Activated CD8-positive, alpha-beta T cell treated with anti-CD3 and anti-CD28 coated beads, Interleukin-2, amount 10 ng/mL, durations not matched to agents 7 days and 5 days (primary cell): ENCODE measurements at places on chromosomes 7 and 10. TPM values are rescaled to one million over a fixed set of nuclear protein-coding genes. Genes with fewer than 3 reads are reported as not detected.

SEC61A2 gene
- 9.1 TPM for total RNA-seq

GRCh38 chr10:79399223-79399831 lies 46.1 kb downstream of the ZCCHC24 start:
- H3K4me1 ChIP-seq: peaks cover 5% of the 10 kb centered on the region
- no peak overlapping the region for H3K27ac ChIP-seq
- no peak for DNase-seq
- H3K4me3 ChIP-seq: no peak overlapping the region
- no peaks in the 10 kb centered on the region for H3K36me3 ChIP-seq
- H3K27me3 ChIP-seq: no peaks in the 10 kb centered on the region

CAMK2G gene
- 48.4 TPM for total RNA-seq

DNA sequence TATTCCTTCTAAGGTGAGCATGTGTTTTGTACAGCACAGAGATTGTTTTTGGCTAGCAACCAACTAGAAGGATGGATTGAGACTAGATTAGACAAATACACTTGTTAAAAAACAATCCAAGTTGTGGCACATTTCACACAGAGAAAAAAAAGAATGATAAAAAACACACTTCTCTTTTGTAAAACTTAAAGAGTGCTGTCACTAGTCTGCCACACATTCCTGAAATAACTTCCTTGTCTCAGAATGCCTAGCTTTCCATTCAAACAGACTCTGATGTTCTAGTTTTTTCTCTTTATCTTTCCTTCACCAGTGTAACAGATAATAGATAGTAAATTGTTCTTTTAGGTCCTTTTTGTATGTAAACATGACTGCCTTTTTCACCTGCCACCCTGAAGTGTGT lies 11.4 kb downstream of the DLD start:
- H3K36me3 ChIP-seq: peaks cover 38% of the 10 kb centered on the region
- peaks cover 2% of the 10 kb centered on the region for H3K4me1 ChIP-seq
- no peak overlapping the region for H3K27ac ChIP-seq

NUTM2E gene
- 0.13 TPM for total RNA-seq

GRCh38 chr7:139078399-139078798 lies 31.1 kb downstream of the ZC3HAV1 start:
- H3K36me3 ChIP-seq: peaks cover 93% of the 10 kb centered on the region
- DNase-seq: no peak
- peak overlapping the region; percentile 67 for H3K27ac ChIP-seq
- H3K4me1 ChIP-seq: peaks cover 88% of the 10 kb centered on the region

GRCh38 chr7:152464312-152465118 lies 28.7 kb upstream of the KMT2C start:
- H3K4me1 ChIP-seq: peaks cover 15% of the 10 kb centered on the region
- H3K4me3 ChIP-seq: peak overlapping the region; percentile 87
- peak overlapping the region; percentile 91 for H3K27ac ChIP-seq
- no peaks in the 10 kb centered on the region for H3K27me3 ChIP-seq
- peaks cover 2% of the 10 kb centered on the region for H3K36me3 ChIP-seq

GNAI1 gene
- total RNA-seq: not detected

CPEB3 gene
- 2.3 TPM for total RNA-seq

- H3K27ac ChIP-seq: no peak overlapping the region
- peaks cover 11% of the 10 kb centered on the region for H3K36me3 ChIP-seq
- no peak overlapping the region for H3K4me3 ChIP-seq
- H3K27me3 ChIP-seq: peaks cover 8% of the 10 kb centered on the region
- no peak for DNase-seq
- peaks cover 36% of the 10 kb centered on the region for H3K4me1 ChIP-seq
Measured at GRCh38 chr7:70645876-70646351, 486.0 kb upstream of the GALNT17 start.

CALN1 gene
- not detected for total RNA-seq

GRCh38 chr7:141698247-141699015 lies 3.5 kb downstream of the DENND11 start:
- H3K4me1 ChIP-seq: peaks cover 37% of the 10 kb centered on the region
- H3K27me3 ChIP-seq: peaks cover 6% of the 10 kb centered on the region
- H3K27ac ChIP-seq: peak overlapping the region; percentile 62
- no peak for DNase-seq

OR2A7 gene
- 1.6 TPM for total RNA-seq

- H3K36me3 ChIP-seq: no peaks in the 10 kb centered on the region
- no peak overlapping the region for H3K27ac ChIP-seq
- peaks cover 4% of the 10 kb centered on the region for H3K27me3 ChIP-seq
- H3K4me1 ChIP-seq: no peaks in the 10 kb centered on the region
- no peak for DNase-seq
- H3K4me3 ChIP-seq: no peak overlapping the region
Measured at GRCh38 chr10:45197816-45198485, 117.5 kb downstream of the OR13A1 start.

DLX6 gene
- not detected for total RNA-seq

MUC3A gene
- total RNA-seq: not detected

GRCh38 chr7:90582164-90582563 lies 14.0 kb upstream of the CDK14 start:
- no peaks in the 10 kb centered on the region for H3K27me3 ChIP-seq
- no peak for DNase-seq
- no peaks in the 10 kb centered on the region for H3K4me1 ChIP-seq
- H3K27ac ChIP-seq: no peak overlapping the region
- H3K36me3 ChIP-seq: no peaks in the 10 kb centered on the region

FBXW4 gene
- 36.7 TPM for total RNA-seq

- DNase-seq: no peak
- H3K27ac ChIP-seq: peak overlapping the region; percentile 94
- no peaks in the 10 kb centered on the region for H3K27me3 ChIP-seq
- H3K4me3 ChIP-seq: peak overlapping the region; percentile 89
- H3K36me3 ChIP-seq: peaks cover 28% of the 10 kb centered on the region
- peaks cover 21% of the 10 kb centered on the region for H3K4me1 ChIP-seq
Measured at GRCh38 chr7:100865938-100866728, 1.1 kb upstream of the TRIP6 start.

GRCh38 chr7:47492716-47493325 lies 89.1 kb downstream of the TNS3 start:
- no peak overlapping the region for H3K4me3 ChIP-seq
- peaks cover 2% of the 10 kb centered on the region for H3K27me3 ChIP-seq
- DNase-seq: no peak
- H3K27ac ChIP-seq: no peak overlapping the region
- no peaks in the 10 kb centered on the region for H3K4me1 ChIP-seq

PAOX gene
- total RNA-seq: 6.5 TPM

DNA sequence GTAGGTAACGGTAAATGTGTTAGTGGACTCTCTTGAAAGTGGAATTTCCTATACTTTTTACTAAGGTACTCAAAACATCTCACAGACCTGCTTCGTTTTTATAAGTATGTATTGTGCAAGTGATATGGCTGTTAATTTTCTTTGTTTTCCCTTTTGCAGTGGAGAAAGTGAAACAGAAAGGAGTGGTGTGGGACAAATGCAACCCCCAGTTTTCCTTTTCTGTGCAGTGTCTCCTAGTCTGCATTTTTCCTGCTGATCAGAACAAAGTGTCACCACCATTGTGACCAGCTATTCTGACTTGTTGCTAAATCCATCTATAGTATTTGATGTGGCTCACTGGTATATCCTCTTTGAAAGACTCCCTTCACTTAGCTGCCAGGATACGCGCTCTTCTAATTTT lies 410.0 kb downstream of the EXOC4 start:
- no peak for DNase-seq
- H3K36me3 ChIP-seq: peaks cover 3% of the 10 kb centered on the region
- H3K4me3 ChIP-seq: no peak overlapping the region
- no peaks in the 10 kb centered on the region for H3K27me3 ChIP-seq
- no peak overlapping the region for H3K27ac ChIP-seq

- no peak overlapping the region for H3K4me3 ChIP-seq
- H3K27ac ChIP-seq: no peak overlapping the region
- DNase-seq: no peak
- peaks cover 42% of the 10 kb centered on the region for H3K27me3 ChIP-seq
- peaks cover 14% of the 10 kb centered on the region for H3K4me1 ChIP-seq
- peaks cover 4% of the 10 kb centered on the region for H3K36me3 ChIP-seq
Measured at GRCh38 chr10:116269619-116270018, 3.4 kb downstream of the GFRA1 start.

LAMTOR4 gene
- 143 TPM for total RNA-seq

SERPINE1 gene
- total RNA-seq: 0.47 TPM

- no peak for DNase-seq
- H3K4me1 ChIP-seq: peaks cover 10% of the 10 kb centered on the region
- no peaks in the 10 kb centered on the region for H3K36me3 ChIP-seq
- H3K27me3 ChIP-seq: peaks cover 20% of the 10 kb centered on the region
Measured at GRCh38 chr7:149317986-149318672, 56.1 kb downstream of the ZNF783 start.

DNA sequence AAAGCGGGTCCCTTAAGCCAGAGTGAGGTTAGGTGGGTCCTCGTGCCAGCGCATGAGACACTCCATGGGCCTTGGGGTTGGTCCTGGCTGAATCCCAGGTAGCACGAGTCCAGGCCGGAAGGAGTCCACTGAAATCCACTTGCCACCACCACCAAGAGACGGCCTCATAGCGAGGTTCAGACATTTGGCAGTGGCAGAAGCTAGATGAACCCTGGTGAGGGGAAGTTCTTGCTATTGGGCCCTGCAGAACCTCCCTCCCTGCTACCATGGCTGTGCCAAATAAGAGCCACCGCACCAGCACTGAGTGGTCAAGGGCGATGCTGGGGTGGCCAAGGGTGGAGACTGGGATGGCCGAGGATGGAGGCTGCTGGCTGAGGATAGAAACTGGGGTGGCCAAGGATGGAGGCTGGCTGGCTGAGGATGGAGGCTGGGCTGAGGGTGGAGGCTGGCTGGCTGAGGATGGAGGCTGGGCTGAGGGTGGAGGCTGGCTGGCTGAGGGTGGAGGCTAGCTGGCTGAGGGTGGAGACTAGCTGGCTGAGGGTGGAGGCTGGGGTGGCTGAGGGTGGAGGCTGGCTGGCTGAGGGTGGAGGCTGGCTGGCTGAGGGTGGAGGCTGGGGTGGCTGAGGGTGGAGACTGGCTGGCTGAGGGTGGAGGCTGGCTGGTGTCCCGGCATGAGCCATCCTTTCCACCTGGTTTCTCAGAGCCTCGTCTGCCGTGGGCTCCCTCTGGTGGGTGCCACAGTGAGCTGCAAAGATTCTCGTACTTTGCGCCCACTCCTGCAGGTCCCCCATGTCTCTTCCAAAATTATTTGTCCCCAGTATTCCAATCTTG lies 88.2 kb downstream of the ELFN1 start:
- H3K4me1 ChIP-seq: peaks cover 9% of the 10 kb centered on the region
- peak; percentile 42 for DNase-seq
- no peak overlapping the region for H3K27ac ChIP-seq
- H3K4me3 ChIP-seq: no peak overlapping the region

GRCh38 chr7:148772297-148773089 lies 73.8 kb downstream of the CUL1 start:
- H3K27ac ChIP-seq: peak overlapping the region; percentile 86
- DNase-seq: no peak
- peaks cover 27% of the 10 kb centered on the region for H3K4me1 ChIP-seq
- H3K4me3 ChIP-seq: peak overlapping the region; percentile 8
- peaks cover 47% of the 10 kb centered on the region for H3K36me3 ChIP-seq
- no peaks in the 10 kb centered on the region for H3K27me3 ChIP-seq

DNA sequence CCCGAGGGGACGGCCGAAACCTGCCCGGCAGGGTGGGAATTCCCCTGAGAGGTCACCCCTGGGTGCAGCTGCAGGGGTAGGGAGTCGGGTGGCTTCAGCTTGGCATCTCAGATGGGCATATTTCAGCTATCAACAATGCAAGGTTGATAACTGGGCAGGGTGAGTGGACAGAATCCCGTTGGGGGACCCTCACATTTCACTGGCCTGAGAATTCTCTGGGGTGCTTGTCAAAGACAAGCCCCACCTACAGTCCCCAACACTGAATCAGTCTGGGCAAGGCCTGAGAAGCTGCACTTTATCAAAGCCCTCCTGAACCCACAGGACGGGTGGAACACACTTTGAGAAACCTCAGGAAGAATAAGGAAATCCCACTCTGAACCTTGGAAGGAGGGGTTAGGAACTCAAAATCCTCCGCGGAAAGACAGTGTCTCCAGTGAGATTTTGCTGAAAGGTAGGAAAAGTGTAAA lies 3.1 kb downstream of the RGS10 start:
- peaks cover 68% of the 10 kb centered on the region for H3K4me1 ChIP-seq
- H3K27ac ChIP-seq: peak overlapping the region; percentile 94
- H3K36me3 ChIP-seq: peaks cover 47% of the 10 kb centered on the region
- no peaks in the 10 kb centered on the region for H3K27me3 ChIP-seq
- peak overlapping the region; percentile 89 for H3K4me3 ChIP-seq

GRCh38 chr10:95445223-95445836 lies 115.8 kb downstream of the SORBS1 start:
- peaks cover 13% of the 10 kb centered on the region for H3K4me1 ChIP-seq
- no peak overlapping the region for H3K27ac ChIP-seq
- H3K4me3 ChIP-seq: no peak overlapping the region

- DNase-seq: no peak
- no peak overlapping the region for H3K4me3 ChIP-seq
- no peaks in the 10 kb centered on the region for H3K4me1 ChIP-seq
- no peak overlapping the region for H3K27ac ChIP-seq
- no peaks in the 10 kb centered on the region for H3K27me3 ChIP-seq
Measured at GRCh38 chr7:146090023-146090645, 26.5 kb upstream of the CNTNAP2 start.

MINDY4 gene
- total RNA-seq: 1.5 TPM

DNA sequence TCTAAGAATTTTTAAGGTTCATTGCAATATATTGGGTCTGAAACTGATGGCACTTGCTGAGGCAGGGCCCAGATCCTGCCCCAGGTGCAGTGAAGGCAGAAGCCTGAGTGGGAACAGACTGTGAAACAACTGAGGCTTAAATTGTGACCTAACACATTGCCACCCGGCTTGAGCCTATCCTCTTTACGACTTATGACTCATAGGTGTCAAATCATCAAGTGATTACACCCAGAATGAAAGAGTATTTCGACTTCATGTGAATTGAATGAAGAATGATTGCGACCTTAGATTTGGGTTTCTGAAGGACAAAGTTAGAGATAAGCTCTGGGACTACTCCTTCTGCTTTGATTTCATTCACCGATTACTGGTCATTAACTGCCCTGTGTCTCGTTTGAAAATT lies 200.9 kb downstream of the CREB5 start:
- no peaks in the 10 kb centered on the region for H3K36me3 ChIP-seq
- DNase-seq: no peak
- H3K27ac ChIP-seq: no peak overlapping the region
- no peaks in the 10 kb centered on the region for H3K4me1 ChIP-seq
- no peak overlapping the region for H3K4me3 ChIP-seq
